Forelimb muscle (tissue), 1 donor: ENCODE measurements at places on chromosomes 3 and 15.

DNA sequence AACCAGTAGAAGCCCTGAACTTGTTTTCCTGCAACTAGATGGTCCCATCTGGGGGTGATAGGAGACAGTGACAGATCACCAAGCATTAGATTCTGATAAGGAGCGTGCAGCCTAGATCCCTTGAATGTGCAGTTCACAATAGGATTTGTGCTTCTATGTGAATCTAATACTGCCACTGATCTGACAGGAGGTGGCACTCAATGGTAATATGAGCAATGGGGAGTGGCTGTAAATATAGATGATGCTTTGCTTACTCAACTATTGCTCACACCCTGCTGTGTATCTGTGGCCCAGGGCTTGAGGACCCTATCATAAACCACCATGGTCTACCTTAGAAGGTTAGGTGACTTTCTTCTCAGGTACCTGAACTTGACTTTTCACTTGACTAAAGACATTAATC lies 417.1 kb upstream of the ARHGEF26 start:
- no peak for DNase-seq

DNA sequence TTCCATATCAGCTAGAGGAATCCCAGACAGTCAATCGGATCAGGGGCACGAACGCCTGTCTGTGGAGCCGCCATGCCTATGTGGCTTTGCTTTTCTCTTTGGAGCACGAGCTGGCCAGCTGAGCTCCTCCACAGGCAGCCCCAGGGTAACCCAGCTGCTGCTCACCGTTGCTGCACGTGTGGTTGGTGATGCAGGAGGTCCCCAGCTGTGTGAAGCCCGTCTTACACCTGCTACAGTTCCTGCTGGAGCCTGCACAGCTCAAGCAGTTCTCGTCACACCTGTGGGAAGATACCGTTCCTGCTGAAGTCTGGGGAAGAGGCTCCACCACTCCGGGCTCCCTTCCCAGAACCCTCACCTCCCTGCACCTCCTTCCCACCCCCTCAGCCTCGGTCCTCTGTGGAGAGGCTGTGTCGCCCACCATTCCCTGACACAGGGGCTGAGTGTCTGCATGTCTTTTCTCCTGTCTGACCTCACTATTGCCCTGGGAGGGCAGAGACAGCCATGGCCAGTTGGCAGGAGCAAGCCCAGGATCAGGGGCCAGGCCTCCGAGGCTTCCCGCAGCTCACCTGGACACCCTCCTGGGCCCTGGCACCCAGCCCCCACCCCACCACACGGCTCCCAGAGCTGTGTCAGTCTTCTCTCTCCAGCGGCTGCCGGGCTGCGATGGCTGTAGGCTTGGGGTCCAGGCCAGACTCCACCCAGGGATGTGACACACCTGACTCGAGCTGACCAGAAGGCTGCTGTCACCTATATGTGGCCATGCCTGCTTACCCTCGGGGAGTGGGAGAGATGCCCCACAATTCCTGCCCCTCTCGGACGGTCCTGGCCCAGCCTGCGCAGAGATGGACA lies 12.2 kb upstream of the SNRPA1 start:
- no peak for DNase-seq

GRCh38 chr15:74768099-74768770 lies 13.6 kb upstream of the CSK start:
- DNase-seq, result no peak

- no peak for DNase-seq
Measured at GRCh38 chr3:9253327-9253726, 3.9 kb upstream of the SRGAP3 start.

- no peak for DNase-seq
Measured at GRCh38 chr15:33313491-33313890, 2.7 kb downstream of the RYR3 start.

DNA sequence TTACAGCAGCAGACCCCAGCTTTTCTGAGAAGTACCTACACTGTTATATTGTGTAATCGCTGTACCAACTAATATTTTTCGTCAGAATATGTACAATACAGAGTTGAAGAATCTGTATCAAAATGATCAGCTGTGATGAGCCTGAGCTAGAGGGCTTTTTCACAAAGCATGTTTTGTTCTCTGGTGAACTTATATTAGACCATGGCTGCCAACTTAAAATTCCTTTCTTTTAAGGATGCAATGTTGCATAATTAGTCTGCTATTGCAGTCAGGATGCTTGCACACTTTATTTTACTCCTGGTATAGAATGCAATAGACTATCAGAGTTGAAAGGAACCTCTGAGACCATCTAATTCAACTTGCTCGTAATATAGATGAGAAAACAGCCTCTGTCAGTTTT lies 127.8 kb downstream of the RBMS3 start:
- DNase-seq, result no peak

- DNase-seq, result no peak
Measured at GRCh38 chr3:48112813-48113212, 75.4 kb downstream of the CDC25A start.

DNA sequence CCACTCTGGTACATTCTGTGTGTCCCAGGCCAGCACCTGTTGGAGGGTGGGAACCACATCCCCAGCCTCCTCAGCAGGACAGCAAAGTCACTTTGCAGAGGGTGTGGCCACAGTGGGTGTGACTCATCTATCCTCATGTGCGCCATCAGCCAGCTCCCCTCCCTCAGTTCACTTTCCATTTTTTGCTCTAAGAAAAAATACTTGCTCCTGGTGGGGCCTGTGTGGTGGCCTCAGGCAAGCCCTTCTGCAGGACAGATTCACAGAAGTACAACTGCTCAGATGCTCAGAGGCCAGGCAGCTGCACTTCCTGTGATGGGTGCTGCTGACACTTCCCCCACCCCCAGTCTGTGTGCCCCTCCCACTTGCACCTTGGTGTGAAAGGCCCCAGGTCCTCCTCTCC lies 78.3 kb upstream of the ALDH1L1 start:
- no peak for DNase-seq

- DNase-seq, result no peak
Measured at GRCh38 chr3:164779816-164780215, 298.5 kb downstream of the SI start.

- no peak for DNase-seq
Measured at GRCh38 chr3:67923796-67924195, 269.4 kb upstream of the SUCLG2 start.

GRCh38 chr3:128584412-128585020 lies 66.1 kb downstream of the RPN1 start:
- DNase-seq, result no peak

DNA sequence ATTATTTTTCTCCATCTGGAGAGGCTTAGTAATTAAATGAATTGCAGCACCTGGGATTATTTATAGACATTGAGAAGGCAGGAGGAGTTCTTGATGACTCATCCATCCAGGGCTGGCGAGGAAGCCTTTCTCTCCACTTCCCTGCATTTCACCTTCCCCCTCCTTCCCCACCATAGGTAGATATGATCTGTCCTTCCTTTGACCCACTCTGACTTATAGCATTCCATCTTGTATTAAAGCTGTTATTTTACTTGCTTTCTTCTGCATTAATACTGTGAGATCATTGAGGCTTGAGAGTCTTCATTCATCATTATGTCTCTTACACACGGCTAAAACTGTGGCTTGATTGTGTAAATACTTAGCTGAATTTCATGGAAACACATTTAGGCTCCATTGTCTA lies 288.8 kb downstream of the FEZF2 start:
- no peak for DNase-seq

DNA sequence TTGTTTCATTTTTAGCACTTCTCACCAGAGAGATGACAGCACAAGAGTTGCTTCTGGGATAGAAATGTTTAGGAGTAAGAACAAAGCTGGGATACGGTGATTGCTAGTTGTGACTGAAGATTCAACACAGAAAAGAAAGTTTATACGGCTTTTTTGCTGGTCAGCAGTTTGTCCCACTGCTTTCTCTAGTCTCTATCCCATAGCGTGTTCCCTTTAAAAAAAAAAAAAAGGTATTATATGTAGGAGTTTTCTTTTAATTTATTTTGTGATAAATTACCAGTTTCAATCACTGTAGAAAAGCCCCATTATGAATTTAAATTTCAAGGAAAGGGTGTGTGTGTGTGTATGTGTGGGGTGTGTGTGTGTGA lies 48.0 kb downstream of the PGPEP1L start:
- no peak for DNase-seq

- no peak for DNase-seq
Measured at GRCh38 chr3:13543253-13543652, 5.7 kb upstream of the FBLN2 start.

GRCh38 chr3:108125550-108126071 lies 34.8 kb upstream of the CD47 start:
- no peak for DNase-seq

DNA sequence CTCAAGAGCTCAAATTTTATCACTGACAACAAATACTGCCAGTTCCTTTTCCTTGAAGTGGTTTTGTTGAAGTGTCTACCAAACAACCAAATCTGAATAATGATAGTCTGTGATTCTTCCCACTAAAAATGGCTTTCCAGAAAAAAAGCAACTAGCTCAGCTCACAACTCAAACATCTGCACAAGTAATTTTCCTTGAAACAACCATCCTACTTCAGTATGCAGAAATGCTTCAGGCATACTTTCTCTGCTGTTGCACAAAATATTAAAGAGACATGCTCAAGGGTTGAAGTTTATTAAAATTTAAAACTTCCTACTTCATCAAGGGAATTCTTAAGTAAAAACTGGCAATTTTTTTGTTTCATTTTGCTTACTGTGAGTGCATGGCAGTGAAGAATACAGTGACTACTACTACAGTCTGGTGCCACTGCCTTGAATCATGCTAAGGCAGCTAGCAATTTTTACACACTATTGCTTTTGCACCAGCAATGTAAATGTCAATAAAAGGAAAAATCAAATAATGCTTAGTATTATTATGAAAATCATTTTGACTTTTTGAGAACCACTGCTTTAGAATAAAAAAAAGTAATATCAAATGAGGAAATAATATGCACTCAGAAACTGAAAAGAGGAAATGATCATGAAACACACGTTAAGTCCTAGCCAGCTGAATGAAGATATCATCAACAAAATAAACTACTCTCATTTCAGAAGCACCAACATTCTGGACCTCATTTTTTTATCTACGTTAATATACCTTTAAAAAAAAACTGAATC lies 33.6 kb downstream of the VPS13C start:
- DNase-seq, result no peak
